ENCODE measurements at places on chromosomes 3 and 15. TPM values are rescaled to one million over a fixed set of nuclear protein-coding genes. Genes with fewer than 3 reads are reported as not detected.

The DPPA2 gene
- polyA plus RNA-seq: not detected

The CCR2 gene
- polyA plus RNA-seq: not detected

DNA sequence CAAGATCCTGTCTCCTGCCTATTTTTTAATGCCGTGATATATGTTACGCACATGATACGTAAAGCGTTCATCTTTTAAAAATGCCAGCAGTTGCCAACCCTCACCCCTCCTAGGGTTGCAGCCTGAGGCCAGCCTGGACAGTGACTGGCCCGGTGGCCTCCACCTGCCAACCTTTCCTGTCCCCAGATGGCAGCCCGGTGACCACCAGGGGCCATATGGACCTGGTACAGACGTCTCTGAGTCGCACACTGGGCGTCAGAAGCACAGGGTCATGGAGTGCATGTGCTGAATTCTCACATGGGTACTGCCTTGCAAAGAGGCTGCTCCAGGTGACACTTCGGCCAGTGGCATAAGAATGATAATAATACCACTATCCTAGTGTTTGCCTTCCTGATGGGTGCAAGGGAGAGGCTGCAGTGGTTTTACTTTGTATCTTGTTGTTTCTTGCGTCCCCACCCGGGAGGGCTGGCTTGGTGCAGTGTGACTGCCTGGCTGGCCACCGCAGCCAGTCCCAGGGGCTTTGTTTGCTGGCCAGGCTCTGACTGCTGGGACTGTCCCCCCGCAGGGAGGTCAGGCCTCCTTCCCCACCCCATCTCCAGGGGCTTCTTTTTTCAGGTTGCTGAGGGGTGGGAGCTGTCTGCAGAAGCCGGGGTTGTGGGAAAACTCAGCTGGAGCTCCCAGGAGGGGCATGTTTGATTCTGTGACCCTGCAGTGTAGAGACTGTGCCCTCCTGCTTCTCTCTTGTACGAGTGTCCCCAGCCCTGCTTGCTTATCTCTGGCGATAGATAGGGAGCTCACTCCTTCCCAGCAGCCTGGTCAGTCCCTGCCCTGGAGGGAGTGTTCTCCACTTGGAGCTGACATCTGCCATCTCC is 16.9 kb downstream of the FBLN2 start:
- no peak for DNase-seq

- peak; percentile 57 for DNase-seq
Measured at GRCh38 chr15:60507596-60508424, 28.9 kb upstream of the ICE2 start.

GRCh38 chr3:30793740-30794139 is 100.7 kb downstream of the GADL1 start:
- no peak for DNase-seq

GRCh38 chr3:66378256-66378655 is 122.6 kb downstream of the LRIG1 start:
- no peak for DNase-seq

DNA sequence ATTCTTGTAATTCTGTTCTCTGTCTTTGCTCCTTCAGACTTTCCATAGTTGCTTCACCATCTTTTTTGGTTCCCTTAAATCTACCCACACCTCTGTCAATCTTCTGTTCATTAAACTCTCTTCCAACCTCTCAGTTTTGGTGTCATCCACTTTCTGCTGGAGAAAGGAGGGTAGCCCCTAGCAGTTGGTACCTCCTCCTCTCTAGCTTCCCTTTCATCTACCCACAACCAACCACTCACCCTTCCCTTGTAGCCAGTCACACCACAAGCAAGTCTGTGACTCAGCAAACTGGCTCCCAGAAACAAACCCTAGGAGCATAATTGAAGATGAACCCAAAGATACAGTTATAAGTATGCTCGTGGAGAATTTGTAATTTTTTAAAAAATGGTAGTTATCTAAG is 318.6 kb downstream of the FHIT start:
- DNase-seq: no peak
